Cortex of kidney (tissue), 1 donor: ENCODE measurements at places on chromosomes 2 and 18.

DNA sequence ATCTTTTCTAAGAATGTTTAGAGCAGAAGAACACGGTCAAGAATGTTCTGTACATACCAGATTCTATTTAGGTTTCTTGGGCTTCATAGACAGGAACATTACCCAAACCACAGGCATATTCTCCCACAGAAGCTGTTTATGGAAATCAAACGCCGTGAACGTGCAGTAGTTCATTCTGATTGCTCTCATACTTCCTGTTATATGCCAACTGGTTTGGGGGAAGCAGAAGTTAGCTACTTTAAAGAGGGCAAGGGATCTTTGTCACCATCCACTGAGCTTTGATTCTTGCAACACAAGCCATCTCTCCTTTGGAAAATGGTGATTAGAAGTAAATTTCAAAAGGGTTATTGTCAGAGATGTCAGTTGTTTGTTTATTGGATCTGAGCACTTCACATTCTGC, 182.2 kb upstream of the NRP2 start:
- DNase-seq: no peak

DNA sequence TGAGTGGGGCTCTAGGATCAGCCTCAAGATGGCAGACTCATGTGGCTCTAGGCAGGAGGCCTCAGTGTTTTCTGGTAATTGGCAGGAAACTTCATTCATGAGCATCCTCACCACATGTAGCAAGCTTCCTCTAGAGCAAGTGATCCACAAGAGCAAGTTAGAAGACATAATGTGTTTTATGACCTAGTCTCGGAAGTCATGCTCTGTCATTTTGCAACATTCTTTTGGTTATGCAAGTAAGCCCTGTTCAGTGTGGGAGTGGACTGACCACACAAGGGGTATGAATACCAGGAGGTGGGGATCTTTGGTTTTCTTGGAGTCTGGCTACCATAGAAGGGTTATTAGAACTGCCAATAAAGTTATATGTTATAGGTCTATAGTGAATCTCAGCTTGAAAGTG, 66.8 kb upstream of the STK39 start:
- DNase-seq: no peak

GRCh38 chr2:193153576-193153975, 958.8 kb upstream of the TMEFF2 start:
- DNase-seq: no peak

DNA sequence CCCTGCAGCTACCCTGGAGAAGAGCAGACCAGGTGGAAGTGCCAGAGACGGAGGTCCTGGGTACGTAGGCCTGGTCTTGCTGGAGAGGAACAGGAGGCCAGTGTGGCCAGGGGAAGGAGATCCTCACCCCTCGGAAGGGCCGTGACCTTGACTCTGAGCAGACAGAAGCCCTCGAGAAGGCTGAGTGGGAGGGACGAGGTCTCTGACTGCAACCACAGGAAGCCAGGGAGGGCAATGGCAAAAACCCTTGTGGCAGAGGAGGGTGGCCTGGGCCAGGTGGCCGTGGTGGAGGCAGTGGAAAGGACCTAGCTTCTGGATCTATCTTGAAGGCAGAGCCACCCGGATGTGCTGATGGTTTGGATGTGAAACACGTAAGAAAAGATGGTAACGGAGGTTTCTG, 28.1 kb downstream of the THAP4 start:
- no peak for DNase-seq

DNA sequence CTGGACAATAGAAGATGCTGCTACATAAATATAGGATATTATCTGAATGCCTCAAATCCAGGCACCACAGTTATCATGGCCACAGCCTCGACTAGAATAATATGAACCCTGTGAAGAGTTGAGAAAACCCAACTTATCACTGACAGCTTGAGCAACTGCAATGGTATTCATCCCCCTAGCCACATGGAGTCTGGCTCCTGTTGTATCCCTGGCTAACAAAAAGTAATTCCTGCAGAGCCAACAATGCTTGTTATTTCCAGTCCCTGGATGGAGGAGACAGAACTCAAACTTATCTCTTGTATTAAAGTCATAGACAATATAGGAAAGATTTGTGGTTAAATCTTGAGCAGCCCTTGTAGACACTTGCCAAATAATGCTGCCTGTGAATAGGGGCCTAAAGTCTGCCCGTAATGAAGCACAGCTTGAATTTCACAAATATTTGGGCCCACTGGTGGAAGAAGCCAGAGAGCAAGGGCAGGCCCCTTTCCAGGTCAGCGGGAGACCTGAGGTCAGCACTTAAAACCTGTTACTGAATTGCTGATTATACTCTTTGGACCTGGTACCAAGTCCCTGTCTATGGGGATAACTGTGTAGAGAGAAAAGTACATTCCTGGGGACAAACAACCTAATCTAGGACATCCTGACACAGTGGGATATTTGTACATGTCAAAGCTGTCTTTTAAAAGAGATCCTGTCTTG, 28.4 kb upstream of the SUCLG1 start:
- no peak for DNase-seq

GRCh38 chr2:120237491-120237902, 14.3 kb upstream of the TMEM185B start:
- DNase-seq: no peak

- DNase-seq: no peak
Observed at GRCh38 chr2:174760845-174761473, 3.3 kb downstream of the CHRNA1 start.

DNA sequence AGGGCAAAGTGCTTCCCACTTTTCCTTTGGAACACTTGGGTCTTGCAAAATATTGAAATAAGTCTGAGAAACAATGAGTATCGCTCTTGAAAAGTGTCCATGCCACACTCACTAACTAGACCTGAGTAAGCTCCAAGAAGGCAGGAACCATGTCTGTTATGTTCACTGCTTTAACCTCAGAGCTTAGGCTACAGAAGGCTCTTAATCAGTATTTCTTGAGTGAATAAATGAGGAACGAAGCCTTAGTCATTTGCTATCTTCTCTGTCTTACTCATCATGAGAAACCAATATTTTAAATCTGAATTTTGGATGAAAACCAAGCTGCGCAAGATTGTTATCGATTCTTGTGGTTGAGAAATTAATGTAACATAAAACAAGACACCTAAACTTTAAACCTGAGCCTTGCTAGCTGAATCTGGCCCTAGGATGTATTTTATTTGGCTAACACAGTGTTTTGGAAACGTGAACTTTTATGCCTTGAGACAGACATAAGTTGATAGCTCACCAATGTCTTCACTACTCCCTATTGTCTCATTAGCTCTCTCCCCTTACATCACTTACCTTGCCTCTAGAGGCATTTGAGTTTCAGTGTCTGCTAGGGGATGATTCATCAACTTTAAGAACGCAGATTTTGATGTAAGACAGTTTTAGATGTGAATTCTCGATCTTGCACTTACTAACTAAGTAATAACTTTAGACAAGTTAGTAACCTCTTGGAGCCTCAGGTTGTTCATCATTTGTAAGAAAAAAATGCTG, 392.8 kb upstream of the MEIS1 start:
- no peak for DNase-seq

GRCh38 chr2:235449568-235449967, 44.3 kb upstream of the AGAP1 start:
- no peak for DNase-seq

DNA sequence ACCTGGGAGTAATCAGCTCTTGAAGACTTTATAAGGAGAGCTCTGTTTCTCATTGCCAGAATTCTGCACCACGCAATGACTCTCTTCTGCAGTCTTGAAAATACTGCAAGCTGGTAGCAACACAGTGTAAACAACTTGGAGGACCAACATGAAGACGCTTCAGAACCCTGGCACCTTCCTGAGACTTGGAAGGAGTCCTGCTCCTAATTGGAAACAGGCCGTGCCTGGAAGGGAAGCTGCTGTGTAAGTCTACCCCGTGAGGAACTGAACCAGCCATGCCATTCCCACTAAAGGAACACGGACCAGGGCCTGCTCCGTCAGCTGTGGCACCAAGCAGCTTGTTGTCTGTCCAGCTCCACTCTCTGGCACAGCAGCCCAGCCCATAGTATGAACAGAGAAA, 171.1 kb downstream of the PAX3 start:
- DNase-seq: no peak

GRCh38 chr2:28628987-28629386, 122.6 kb upstream of the PPP1CB start:
- no peak for DNase-seq
